ENCODE measurements at places on chromosomes 6 and 20. TPM values are rescaled to one million over a fixed set of nuclear protein-coding genes. Genes with fewer than 3 reads are reported as not detected.

DNA sequence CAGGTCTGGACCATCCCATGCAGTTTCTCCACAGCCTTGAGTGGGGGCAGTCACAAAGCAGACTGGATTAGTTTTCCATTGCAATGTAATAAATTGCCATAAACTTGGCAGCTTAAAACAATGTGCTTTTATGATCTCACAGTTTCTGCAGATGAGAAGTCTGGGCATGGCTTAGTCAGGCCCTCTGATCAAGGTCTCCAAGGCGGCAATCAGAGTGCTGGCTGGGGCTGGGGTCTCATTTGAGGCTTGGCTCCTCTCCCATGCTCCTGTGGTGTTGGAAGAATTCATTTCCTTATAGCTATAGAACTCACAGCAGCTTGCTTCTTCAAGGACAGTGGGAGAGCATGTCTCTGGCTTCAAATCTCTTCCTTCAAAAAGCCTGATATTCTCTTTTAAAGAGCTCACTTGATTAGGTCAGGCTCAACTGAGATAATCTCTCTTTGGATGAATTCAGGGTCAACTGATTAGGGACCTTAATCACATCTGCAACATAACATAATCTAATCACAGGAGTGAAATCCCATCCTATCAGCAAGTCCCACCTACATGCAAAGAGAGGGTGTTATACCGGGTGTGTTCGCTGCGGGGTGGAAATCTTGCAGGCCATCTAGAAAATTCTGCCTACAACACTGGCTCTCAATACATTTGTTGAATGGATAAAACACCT, 77.4 kb upstream of the SULF2 start:
- DNase-seq, result no peak
- H3K27ac ChIP-seq, result no peak overlapping the region
- H3K4me1 ChIP-seq, result no peaks in the 10 kb centered on the region
- peaks cover 19% of the 10 kb centered on the region for H3K27me3 ChIP-seq

GRCh38 chr20:8654486-8654885, 414.4 kb upstream of the PLCB4 start:
- peaks cover 21% of the 10 kb centered on the region for H3K4me1 ChIP-seq
- H3K27ac ChIP-seq, result no peak overlapping the region
- no peak overlapping the region for H3K4me3 ChIP-seq

GRCh38 chr6:162032620-162033019, 694.9 kb downstream of the PRKN start:
- no peak overlapping the region for H3K27ac ChIP-seq
- H3K4me1 ChIP-seq, result no peaks in the 10 kb centered on the region
- H3K36me3 ChIP-seq, result no peaks in the 10 kb centered on the region
- H3K4me3 ChIP-seq, result no peak overlapping the region
- no peak for DNase-seq
- H3K27me3 ChIP-seq, result no peaks in the 10 kb centered on the region

The IMPG1 gene
- not detected for total RNA-seq

- H3K4me1 ChIP-seq, result no peaks in the 10 kb centered on the region
- DNase-seq, result no peak
- H3K27me3 ChIP-seq, result no peaks in the 10 kb centered on the region
- no peak overlapping the region for H3K4me3 ChIP-seq
- H3K27ac ChIP-seq, result no peak overlapping the region
Measured at GRCh38 chr6:97394160-97394748, 111.2 kb upstream of the MMS22L start.

DNA sequence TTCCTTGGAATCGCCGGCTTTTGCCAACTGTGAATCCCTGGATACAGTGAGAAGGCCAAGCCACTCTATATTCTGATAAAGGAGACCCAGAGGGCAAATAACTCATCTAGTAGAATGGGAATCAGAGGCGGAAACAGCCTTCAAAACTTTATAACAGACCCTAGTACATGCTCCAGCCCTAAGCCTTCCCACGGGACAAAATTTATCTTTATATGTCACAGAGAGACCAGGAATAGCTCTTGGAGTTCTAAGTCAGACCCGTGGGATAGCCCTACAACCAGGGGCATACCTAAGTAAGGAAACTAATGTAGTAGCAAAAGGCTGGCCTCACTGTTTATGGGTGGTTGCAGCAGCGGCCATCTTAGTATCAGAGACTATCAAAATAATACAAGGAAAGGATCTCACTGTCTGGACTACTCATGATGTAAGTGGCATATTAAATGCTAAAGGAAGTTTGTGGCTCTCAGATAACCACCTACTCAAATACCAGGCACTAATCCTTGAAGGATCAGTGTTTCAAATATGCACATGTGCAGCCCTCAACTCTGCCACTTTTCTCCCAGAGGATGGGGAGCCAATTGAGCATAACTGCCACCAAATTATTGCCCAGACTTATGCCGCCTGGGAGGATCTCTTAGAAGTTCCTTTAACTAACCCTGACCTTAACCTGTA, 29.5 kb downstream of the CEP85L start:
- H3K4me3 ChIP-seq, result no peak overlapping the region
- no peak overlapping the region for H3K27ac ChIP-seq
- DNase-seq, result no peak

All from heart left ventricle (tissue), 16 donors.